ENCODE measurements at places on chromosomes 1 and 21. TPM values are rescaled to one million over a fixed set of nuclear protein-coding genes. Genes with fewer than 3 reads are reported as not detected.

GRCh38 chr1:205571747-205572146 is 60.1 kb downstream of the ELK4 start:
- DNase-seq = no peak

GRCh38 chr1:99943223-99943794 is 26.5 kb upstream of the SLC35A3 start:
- no peak for DNase-seq

GRCh38 chr1:19532519-19532918 is 47.2 kb upstream of the CAPZB start:
- no peak for DNase-seq

DNA sequence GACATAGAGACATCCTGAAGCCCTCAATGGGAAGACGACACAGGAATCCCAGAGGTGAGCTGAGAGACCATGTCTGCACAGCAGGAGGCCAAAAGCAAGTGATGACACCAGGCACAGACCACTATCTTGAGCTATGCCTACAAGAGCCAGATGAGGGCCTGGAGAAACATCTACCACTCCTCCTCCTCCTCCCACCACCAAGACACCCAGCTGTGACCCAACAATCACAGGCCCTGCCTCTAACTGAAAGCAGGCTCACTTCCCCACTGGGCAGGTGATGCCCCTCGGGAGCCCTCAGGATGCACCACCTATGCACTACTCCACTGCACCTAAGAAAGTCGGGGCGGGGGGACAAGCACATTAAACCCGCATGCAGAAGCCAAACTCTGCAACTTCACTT is 16.5 kb downstream of the TADA1 start:
- DNase-seq = no peak

DNA sequence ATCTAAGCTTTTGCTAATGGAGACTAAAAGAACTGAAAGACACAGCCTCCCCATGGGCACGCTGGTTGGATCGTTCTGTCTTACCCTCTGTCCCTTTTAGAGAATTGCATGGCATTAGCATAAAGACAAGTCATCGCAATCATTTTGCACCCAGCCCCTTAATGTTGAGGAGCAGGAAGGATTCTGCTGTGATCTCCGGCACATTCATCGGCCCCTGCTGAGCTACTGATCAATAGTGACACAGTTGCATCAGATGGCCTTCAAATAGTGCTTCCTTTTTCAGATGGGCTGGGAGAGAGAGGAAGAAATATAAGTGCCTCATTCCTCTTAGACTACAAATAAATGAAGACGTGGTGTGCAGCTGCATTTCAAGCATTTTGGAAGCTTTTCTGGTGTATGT is 75.4 kb downstream of the NOS1AP start:
- DNase-seq = no peak

GRCh38 chr1:36559061-36559460 is 76.3 kb upstream of the CSF3R start:
- peak; percentile 26 for DNase-seq

DNA sequence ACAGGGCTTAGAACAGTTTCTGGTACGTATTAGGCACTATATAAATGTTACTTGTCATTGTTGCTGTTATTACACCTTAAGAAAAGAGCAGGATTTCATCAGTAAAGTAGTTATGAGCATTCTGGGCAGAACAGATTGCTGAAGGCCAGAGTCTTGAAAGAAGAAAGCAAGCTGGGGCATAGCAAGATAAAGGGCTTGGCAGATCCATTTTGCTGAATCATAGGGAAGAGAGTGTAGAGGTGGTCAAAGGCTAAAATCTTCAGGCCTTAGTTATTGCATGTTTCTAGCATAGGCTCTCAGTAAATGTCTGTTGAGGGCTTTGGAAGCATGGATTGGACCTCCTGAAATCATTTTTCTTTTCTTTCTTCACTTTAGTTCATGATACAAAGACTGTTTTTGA is 67.5 kb downstream of the PLA2G4A start:
- no peak for DNase-seq

The PRKACB gene
- 28.0 TPM for total RNA-seq

The PPFIA4 gene
- 3.1 TPM for total RNA-seq

The TMEM125 gene
- total RNA-seq = 3.2 TPM

The CFAP141 gene
- not detected for total RNA-seq
